Activated CD8-positive, alpha-beta memory T cell treated with anti-CD3 and anti-CD28 coated beads, Interleukin-2, amount 10 ng/mL, durations not matched to agents 7 days and 5 days (primary cell): ENCODE measurements at places on chromosomes 5 and 9. TPM values are rescaled to one million over a fixed set of nuclear protein-coding genes. Genes with fewer than 3 reads are reported as not detected.

DNA sequence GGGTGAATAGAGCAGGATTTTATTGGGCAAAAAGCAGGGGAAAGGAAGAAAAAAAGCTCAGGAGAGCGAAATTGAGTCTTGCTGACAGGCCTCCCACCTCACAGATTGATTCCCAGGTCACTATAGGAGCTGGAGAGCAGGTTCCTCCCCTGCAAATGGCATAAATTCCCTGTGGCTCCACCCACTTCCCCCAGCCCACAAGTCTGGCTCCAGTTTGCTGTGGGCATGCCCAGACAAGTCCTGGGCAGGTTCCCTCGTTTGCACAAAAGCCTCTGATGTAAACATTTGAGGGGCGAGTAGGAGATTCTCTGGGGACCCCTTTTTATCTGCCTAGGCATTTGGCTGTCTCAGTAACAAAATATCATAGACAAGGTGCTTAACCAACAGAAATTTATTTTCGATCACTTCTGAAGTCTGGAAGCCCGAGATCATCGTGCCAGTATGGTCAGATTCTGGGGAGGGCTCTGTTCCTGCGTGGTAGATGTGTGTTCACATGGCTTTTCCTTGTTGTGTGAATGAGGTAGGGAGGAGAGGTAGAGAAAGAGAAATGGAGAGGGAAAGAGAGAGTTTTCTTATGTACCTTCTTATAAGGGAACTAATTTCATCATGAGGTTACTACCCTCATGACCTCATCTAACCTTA, 614.5 kb downstream of the MAT2B start:
- no peak for DNase-seq

- DNase-seq = no peak
Observed at GRCh38 chr5:5340206-5340729, 82.2 kb upstream of the ICE1 start.

DNA sequence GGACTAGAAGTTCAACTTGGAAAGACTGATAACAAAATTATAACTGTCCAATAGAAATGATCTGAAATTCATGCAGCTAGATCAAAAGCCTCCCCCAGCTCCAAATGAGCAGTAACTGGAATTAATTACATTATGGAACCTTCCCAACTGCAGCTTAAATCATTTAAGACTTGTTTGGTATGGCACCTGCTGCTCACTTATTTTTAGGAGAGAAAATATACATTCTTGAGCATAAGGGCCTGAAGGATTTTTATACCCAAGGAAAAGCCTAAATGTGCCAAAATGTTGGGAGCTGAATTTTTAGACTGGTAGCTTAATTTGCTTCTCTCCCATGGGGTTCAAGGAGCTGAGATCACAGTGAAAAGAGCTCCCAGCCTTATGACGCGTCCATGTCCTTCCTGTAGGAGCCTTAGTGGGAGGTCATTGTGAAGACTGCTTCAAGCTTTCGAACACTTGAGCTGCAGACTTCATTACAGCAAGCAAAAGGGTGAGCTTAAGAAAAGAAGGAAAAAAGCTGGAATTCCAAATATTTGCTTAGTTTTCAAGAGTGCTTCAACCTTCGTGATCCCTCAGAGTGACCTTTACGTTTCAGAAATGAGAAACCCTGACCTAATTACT, 276.0 kb downstream of the DMAC1 start:
- DNase-seq = no peak

LIFR gene
- not detected for total RNA-seq

C9orf57 gene
- not detected for total RNA-seq

IL13 gene
- total RNA-seq = 119 TPM

DNA sequence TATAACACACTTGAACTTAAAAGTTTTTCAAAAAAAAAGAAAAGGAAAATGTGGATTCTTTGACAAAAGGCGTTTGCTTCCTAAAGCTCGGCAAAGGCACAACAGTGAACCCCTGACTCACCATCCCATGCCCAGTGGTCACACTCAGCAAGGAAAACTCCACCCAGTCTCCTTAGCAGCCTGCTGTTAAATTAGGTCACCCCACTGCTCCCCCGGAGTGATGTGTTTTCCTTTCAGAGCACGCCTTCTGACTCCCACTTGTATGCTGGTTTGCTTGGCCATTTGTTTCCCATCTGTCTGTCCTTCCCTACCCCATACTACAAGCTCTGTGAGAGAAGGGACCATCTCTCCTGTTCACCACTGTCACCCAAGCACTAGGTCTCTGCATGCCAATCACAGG, 23.8 kb downstream of the RETREG1 start:
- DNase-seq = no peak

DNA sequence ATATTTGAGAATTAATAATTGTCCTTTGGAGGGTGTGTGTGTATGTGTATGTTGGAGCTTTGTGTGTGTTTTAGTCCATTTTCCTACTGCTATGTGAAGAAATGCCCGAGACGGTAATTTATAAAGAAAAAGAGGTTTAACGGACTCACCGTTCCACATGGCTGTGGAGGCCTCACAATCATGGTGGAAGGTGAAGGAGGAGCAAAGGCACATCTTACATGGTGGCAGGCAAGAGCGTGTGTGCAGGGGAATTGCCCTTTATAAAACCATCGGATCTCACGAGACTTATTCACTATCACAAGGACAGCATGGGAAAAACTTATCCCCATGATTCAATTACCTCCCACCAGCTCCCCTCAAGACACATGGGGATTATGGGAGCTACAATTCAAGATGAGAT, 44.1 kb downstream of the TMC1 start:
- no peak for DNase-seq

SLC6A19 gene
- total RNA-seq = not detected

DNA sequence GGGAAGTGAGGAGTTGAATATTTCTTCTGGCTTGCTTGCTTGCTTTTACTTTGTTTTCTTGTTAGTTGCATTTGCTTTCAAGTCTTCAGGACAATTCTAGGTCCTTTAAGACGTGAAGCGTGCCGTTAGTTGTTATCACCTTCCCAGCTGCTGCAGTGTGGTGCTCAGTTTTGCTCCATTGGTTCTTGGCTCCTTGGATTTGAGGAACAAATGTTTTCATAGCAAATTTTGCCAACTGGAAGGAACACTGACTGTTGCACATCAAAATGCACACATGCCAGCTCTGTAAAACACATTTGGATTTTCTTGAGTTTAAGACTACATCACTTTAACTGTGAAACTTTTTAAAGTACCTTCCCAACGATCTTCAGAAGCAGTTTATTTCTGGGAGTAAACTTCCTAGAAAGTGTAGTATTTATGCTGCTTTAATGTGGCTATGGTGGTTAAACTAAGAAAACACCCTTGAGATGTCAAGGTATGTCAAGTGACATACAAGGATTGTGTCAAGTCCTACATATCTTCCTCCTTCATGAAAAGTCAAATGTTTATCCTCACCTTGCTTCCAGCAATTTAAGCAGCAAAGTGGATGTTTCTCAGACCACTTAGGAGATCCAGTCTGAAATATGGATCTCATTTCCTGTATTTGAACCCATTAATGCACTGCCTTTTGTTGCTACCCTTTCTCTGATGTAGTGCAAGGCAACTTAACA, 24.9 kb downstream of the MOCS2 start:
- DNase-seq = no peak

SPATA31C1 gene
- not detected for total RNA-seq

- DNase-seq = no peak
Observed at GRCh38 chr9:80699511-80699998, 989.8 kb downstream of the TLE1 start.

DNA sequence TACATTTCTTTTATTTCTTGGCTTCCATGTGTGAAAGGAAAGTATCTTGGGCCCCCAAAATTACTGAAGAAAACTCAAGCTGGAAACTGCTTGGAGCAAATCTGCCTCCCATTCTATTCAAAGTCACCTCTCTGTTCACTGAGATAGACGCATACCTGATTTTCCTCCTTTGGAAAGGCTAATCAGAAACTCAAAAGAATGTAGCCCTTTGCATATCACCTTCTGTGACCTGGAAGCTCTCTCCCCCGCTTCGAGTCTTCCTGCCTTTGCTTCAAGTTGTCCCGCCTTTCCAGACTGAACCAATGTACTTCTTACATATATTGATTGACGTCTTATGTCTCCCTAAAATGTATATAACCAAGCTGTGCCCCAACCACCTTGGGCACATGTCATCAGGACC, 5.0 kb upstream of the RXFP3 start:
- DNase-seq = no peak

GPR150 gene
- 0.28 TPM for total RNA-seq

DNA sequence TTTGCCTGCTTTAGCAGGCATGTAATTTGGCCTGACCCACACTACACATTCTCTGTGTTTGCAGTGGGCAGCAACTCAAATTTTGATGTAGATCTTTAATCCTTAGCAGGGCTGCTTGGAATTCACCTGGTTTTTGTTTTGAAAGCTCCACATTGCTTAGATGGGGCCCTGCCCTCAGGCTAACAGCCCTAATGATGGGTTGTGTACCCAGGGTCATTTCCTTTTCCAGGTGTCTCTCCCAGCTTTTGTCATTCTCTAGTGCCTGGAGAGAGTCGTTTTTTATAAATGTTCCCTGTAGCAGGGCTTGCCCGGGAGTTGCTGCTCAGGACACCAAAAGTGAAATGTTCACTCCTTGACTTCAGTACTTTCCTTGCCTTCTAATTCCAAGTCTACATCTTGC, 126.3 kb downstream of the TRIO start:
- no peak for DNase-seq
